ENCODE measurements at places on chromosomes 16 and 17. TPM values are rescaled to one million over a fixed set of nuclear protein-coding genes. Genes with fewer than 3 reads are reported as not detected.

- peak; percentile 49 for DNase-seq
Observed at GRCh38 chr17:9291912-9292560, 270.7 kb downstream of the NTN1 start.

- DNase-seq = peak; percentile 61
Observed at GRCh38 chr16:31130336-31130891, 5.1 kb downstream of the PRSS8 start.

DNA sequence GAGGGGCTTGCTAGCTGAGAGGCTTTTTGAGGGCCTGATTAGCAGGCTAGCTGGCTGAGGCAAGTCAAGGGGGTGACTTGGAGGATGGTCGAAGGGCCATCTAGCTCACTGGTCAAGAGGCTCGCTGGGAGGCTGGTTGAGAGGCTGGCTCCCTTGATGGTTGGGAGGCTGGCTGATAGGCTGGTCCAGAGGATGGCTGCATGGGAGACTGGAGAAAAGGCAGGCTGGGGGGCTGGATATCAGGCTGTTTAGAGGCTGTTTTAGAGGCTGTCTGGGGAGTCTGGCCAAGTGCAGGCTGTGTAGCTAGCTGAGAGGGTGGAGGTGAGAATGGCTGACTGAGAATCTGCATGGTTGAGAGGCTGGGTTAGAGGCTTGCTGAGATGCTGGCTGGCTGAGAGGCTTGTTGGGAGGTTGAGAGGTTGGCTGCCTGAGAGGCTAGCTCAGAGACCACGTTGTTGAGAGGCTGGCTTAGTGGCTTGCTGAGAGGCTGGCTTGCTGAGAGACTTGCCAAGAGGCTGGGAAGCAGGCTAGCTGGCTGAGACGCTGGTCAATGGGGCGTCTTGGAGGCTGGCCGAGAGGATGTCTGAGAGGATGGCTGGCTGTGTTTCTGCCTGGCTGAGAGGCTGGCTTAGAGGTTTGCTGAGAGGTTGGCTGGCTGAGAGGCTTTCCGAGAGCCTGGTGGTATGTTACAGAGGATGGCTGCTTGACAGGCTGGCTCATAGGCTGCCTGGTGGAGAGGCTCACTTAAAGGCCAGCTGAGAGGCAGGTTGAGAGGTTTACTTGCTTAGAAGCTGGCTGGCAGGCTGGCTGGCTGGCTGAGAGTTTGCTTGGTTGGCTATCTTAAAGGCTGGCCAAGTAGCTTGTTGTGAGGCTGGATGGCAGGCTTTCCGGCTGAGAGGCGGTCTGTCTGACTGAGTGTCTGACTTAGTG lies 36.6 kb upstream of the ACSM2B start:
- peak; percentile 83 for DNase-seq

DNA sequence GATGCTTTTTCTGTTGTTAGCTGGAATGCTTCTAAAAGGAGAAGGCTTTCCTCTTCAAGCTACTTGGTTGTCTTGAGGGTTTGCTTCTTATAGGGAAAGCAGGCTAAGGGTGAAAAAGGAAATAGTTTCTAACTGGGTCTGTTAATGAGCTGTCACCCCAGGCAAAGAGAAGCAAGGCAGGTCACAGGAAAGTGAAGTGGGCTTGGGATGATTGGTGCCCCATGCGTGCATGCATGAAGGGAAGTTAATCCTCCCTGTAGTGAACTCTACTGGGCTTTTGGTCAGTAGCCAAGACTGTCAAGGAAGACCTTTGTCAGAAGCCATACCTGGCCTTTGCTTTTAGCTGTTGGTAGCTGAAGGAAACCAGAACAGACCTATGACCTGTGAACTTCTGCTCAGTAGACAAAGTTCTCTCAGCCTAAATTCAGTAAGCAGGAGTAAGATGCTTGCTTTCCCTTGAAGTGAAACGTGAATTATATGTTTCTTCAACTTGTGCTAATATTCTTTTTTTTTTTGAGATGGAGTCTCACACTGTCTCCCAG lies 16.5 kb downstream of the TENT4B start:
- DNase-seq = no peak

- no peak for DNase-seq
Observed at GRCh38 chr16:1788095-1788707, 5.3 kb downstream of the IGFALS start.

- DNase-seq = peak; percentile 60
Observed at GRCh38 chr17:7634384-7634783, 4.4 kb downstream of the SHBG start.

DNA sequence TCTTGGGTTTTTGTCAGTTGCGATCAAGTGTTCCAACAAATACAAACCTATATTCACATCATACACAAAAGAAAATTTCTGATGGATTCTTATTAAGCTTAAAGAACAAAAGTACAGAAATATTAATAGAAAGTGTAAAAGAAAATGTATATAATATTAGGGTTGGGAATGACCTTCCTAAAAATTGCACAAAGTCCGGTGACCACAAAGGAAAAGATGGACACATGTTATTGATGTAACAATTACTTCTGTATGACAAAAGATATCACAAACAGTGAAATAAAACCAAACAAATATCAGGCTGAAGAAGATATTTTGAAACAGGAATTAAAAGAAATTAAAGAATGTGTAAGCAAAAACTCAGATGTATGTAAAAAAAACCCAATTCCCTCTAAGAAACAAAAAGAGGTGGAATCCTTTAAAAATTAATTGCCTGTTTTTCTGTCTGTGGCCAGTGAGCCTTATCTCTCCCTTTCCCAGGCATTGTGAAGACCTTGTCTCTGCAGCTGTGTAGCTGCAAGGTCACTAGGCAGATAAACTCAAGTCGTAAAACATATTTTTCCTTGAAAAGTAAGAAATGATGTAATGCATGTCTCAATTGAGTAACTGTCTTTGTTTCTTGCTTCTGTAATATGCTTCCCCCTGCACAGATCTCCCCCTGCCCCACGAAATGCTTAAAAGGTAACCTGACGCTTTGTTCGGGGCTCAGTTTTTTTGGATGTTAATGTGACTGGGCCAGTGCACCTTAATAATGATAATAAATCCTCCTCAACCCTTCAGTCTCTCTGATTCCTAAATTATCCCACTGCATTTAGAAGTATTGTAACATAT lies 2.8 kb downstream of the ST6GALNAC1 start:
- no peak for DNase-seq

- no peak for DNase-seq
Observed at GRCh38 chr17:58556833-58557250, 42.4 kb upstream of the MTMR4 start.

GRCh38 chr16:3541527-3542155 lies 35.6 kb downstream of the NLRC3 start:
- DNase-seq = no peak

DNA sequence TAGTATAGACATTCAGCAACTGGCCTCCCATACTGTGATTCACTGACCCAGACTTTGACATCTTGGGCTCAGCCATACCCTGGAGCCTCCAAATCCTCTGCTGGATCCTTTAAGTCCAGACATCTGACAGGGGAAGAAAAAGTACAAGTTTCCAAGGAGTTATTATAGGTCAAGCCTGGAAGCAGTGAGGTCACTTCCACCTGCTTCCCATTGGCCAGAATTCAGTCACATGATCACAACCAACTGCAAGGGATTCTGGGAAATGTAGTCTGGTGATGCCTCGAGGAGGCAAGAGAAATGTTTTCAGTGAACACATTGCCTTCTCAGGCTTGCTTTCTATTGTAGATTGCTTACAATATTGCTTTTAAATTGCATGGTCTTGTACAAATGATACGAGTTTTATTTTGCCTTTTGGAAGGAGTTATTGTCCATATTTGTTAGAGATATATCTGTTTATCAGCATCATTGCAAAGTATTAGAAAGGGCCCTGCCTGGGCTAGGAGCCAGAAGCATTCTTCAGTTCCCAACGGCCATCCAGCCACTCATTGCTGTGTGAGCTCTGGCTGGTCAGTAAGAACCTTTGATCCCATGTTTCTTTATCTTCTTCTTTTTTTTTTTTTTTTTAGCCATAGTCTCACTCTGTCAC lies 696.9 kb downstream of the WWOX start:
- DNase-seq = peak; percentile 45

DNA sequence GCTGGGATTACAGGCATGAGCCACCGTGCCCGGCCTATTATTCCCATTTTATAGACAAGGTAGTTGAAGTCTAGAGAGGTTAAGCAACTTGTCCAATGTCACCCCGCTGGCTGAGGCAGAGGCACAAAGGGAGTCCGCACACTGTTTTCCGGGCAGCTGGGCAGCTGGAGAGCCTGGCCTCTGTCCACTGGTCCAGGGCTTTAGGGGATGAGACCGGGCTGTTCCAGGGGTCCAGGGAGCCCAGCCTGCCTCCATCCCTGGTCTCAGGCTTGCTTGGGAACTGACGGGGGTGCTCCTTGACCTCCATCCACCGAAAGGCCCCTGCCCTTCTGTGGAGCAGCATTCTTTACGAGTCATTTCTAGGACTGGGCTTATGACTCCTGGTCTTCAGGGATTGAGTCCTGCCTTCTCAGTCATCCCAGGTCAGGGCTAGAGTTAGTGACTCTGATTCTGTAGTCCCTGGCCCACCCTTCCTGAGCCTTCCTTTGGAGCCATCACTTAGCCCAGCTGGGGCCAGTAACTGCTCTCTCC lies 37.5 kb downstream of the SOCS3 start:
- DNase-seq = no peak

DNA sequence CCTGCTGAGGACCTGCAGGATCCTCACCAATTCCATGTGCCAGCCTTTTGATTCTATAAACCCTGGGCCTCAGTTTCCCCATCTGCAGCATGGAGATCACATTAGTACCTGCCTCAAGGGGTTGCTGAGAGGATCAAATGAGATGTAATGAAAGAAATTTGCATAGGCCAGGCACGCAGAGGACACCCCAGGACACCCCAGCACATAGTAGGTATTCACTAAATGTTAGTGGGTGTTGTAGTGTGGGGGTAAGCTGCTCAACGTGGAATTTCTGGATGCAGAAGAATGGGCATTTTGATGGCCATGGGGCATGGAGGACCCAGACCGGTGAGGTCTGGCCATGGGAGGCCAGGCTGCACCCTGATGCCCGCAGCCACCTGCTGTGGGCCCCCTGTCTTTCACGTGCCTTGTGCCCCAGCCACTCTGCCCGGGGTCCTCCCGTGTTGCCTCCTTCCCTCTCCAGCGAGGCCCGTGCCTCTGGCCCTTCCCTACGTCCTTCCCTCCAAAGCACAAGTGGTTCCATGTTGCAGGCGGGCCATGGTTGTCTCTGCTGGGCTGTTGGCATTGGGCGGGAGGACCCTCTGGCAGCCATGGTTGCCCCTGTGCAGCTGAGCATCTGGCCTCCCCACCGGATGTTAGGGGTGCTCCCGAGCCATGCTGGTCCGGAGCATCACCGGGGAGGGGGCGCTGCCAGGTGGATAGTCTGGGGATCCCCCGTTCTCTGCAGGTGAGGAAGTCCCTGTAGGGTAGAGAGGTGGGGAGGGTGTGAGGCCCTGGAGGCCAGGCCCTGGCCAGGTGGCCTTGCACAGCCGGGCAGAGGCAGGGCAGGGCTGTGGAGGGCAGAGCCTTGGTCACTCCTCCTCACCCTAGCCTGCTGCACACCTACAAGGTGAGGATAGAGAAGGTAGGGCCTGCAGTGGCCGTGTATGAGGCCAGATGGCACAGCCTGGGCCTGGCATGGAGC lies 8.6 kb downstream of the MAP2K3 start:
- DNase-seq = no peak

DNA sequence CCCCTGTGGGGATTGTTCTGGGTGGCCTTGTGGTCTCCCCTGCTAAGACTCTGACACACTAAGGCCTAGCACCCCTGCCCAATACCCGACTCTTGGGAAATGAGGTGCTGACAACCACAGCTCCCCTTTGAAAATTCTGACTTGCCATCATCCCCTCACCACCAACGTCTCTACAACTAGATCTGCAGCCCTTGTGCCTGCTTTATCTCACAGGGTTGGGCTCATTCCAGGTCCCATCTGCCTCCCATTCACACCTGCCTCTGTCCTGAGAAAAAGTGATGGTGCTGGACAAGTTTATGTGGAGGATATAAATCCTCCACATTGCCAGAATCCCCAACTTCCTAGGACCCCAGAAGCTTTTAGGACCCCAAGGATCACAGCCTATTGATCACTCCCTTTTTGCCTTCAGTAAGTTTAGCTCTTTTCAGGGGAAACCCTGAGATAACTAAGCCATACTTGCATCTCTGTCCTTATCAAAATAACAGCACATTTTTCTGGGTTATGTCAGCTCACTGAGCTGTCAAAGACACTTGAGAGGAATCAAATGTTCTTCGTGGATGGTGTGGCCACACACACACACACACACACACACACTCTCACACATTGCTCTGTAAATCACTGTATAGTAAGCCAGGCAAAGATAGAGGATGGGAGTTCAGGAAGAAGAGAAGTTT lies 136.8 kb upstream of the CES5A start:
- DNase-seq = no peak

DNA sequence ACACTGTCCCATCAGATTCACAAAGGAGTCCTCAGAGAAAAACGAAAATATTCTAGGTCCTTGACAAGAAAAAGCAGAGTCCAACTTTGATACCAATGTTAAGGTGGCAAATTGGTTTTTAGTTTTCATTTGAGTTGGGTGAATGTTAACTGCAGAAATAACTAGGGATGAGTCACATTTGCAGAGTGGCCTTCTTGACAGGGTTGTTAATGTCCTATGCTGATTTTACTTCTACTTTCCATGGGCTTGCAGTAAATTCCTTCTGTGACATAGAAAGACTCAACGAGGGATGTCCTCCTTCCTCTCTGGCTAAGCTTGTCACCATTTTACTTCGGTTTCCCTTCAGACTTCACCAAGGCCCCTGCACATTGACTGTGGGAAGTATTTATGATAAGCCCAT lies 47.2 kb upstream of the ICAM2 start:
- no peak for DNase-seq

DNA sequence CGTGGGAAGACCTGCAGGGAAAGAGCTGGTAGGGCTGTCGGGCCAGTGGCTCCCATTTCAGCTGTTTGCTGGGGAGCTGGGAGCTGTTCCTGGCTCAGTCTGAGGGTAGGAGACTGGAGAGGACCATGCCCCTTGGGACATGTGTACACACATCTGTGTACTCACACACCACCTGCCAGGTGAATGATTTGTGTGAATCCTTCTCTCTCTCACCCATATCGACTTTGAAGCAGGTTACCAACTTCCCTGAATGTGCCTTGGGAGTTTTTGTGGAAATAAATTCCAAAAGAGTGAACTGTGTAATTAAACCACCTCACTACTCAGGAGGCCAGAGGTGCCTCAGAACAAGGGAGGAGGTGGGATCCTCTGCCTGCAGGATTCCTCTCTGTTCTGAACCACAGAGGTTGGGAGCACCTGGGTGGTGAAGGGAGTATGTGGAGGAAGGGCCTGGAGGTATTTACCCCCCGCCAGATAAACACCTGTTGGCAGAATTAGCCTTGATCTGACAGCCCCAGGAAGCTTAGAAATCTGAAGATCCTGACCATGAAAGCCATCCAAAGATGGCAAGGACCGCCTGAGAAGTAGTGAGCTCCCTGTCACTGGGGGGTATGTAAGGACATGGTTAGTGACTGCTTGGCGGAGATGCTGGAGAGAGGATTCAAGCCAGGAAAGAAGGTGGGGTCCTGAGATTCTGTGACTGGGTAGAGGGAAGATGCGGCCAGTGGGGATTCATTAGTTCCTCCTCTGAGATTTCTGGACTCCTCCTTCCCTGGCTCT lies 3.3 kb downstream of the ABCC3 start:
- no peak for DNase-seq

- no peak for DNase-seq
Observed at GRCh38 chr17:54269881-54270280, 447.2 kb downstream of the KIF2B start.

EPOP gene
- 0.46 TPM for total RNA-seq

GRB7 gene
- total RNA-seq = 2.2 TPM

ANKRD13B gene
- total RNA-seq = 9.3 TPM

CACNG1 gene
- total RNA-seq = not detected

TBC1D28 gene
- not detected for total RNA-seq

ATXN7L3 gene
- 35.7 TPM for total RNA-seq

RAMP2 gene
- total RNA-seq = 38.2 TPM

KRTAP9-2 gene
- not detected for total RNA-seq

All from Right ventricle myocardium superior (tissue), 1 donor.